ENCODE measurements at places on chromosomes 4 and X.

GRCh38 chrX:54529552-54530356 is at the start of gene GNL3L:
GNL3L (plus strand) TSS chrX:54530219; CDS start chrX:54532567, 2,348 bp downstream.
- peak; percentile 78 for DNase-seq

DNA sequence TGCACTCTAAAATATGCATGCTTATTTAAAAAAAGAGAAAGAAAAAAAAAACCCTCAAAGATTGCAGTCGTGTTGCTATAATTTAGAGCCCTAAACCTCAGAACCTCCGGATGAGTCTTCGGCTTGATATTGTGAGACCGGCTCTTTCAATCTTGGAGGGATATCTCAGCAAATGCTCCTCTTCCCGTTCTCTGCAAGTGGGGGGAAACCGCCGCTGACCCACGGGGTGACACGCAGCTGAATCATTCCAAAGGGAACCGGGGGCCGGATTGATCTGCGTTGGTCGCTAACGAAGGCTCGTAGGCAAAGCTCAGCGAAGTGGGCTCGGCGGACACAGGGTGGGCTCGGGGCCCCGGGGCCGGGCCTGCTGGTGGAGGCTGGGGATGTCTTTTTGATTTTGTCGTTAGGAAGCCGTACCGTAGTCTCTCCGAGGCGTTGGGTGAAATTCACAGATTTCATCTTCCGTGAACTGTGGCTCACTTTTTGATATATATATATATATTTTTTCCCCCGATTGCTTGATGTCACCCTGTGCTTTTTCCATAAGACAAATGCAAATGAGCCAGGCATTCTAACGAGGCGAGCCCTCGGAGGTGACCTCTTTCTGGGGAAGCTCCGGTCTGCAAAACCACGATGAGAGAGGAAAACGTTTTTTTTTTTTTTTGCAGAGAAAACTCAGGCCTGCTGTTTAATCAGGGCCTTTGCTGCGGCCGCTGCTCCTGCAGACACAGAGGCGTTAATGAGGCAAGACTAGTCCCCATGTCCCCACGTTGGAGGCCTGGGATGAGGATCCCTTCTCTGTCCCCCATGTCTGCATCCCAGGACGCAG is 110.7 kb upstream of the PPP2R3B start:
- no peak for DNase-seq

DNA sequence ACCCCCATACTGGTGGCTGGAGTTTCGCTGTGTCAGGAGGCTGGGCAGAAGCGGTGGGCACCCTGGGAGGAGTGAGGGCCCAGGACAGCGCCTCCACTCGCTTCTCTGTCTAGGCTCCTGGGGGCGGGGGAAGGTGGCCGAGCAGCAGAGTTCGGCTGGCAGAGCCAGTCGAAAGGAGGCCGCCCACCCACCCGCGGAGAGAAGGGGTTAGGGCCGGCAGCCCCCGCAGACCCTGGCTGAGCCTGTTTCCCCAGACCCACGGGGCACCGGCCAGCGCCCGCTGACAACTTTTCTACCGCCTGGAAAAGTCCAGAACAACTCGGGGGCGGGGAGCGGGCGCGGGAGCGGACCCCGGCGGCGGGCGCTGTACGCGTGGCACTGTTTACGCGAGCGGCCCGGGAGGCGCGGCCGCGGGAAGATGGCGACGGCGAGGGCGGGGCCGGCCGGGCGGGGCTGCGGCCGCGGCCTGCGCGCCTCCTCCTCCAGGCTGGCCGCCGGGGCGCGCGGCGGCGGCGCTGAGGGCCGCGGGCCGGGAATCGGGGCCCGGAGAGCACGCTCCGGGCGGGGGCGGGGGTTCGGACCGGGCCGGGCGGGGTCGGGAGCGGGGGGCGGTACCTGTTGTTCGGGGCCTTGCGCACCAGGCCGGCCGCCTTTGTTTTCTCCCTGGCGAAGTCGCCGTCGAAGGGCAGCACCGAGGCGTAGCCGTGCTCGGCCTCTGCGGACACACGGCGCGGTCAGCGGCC is 628 bp downstream of the MXD4 start:
- DNase-seq, result no peak

GRCh38 chr4:56575820-56576429 is 70.3 kb downstream of the ARL9 start:
- DNase-seq, result peak; percentile 39

DNA sequence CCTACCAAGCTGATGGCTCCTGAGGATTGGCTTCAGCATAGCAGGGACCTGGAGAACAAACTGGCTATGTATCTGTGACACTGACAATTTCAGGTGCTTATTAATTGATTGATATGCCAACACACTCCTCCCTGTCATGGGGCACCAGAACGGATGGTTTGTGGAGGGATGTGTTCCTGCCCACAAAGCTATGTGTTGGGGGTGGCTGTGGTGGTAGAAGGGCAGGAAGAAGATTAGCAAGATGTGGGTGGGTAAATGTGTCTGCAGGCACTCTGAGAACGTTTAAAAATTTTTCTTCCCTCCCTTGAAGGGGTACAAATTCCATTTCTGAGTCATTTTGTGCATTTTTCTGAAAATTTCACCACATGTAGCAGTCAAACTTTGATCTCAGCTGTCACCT is 55.0 kb upstream of the SCML1 start:
- peak; percentile 58 for DNase-seq

DNA sequence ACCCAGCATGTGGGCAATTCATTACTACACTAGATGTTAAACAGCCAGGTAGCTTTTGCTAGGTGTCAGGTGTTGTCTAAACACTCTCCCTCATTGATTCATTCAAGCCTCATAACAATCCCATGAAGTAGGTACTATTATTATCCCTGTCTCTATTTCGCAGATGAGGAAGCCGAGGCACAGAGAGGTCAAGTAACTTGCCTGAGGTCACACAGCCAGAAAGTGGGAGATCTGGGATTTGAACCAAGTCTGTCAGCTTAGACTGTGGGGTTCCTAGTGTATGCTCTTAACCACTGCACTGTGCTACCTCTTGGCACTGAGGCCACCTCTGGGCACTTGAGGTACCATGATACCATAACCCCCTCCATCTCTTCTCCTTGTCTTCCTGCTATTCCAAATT is 17.4 kb upstream of the XPNPEP2 start:
- DNase-seq, result no peak

DNA sequence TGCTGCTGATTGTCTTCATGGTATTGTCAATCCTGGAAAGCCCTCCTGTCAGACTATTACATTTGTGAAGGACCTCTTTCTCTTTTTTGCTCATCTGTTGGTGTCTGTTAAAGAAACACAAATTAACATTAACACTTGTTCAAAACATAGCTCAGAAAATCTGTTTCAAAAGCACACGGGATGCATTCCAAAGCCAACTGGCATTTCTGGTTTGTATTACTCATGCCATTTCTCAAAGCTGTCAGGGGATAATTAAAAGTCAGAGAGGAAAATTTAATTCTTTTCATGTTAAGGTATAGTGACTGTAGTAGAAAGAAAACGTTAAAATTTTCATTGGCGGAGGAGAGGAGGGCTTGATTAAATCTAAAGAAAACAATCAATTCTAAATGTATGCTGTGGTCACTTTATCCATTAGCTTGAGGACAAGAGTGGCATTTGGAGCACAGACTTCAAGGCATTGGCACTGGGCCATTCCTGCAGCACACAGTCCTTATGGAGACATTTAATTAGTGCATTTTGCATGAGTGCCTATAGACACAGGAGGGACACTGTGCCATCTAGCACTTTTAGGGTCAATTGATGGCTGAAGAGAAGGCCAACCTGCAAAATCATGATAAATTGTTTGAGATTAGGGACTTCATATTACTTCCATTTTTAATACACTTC is 21.2 kb upstream of the GLRA2 start:
- no peak for DNase-seq

- DNase-seq, result no peak
Measured at GRCh38 chr4:94959307-94959706, 201.6 kb downstream of the BMPR1B start.

- DNase-seq, result peak; percentile 90
Measured at GRCh38 chr4:108107729-108108382, 60.9 kb downstream of the LEF1 start.

- no peak for DNase-seq
Measured at GRCh38 chrX:7378406-7378805, 230.5 kb upstream of the PUDP start.

DNA sequence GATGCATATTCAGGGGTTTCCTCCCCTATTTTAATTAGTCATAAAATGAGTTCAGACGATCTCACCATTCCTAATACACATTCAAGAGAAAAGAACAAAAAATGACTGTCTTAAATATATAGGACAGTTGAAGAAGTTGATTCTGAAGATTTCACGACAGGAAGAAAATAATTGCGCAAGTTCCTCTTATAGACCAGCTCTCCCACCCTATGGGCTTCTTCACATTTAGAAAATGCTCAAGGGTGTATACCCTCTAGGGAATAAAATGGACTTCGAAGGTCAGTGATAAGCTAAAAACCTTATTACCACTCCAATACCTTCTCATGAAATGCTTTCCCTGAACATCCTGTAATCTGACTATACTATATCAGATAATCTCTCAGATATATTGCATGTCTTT is 149.2 kb upstream of the TEX13C start:
- DNase-seq, result no peak

GRCh38 chr4:26065833-26066232 is 151.8 kb downstream of the SMIM20 start:
- no peak for DNase-seq

DNA sequence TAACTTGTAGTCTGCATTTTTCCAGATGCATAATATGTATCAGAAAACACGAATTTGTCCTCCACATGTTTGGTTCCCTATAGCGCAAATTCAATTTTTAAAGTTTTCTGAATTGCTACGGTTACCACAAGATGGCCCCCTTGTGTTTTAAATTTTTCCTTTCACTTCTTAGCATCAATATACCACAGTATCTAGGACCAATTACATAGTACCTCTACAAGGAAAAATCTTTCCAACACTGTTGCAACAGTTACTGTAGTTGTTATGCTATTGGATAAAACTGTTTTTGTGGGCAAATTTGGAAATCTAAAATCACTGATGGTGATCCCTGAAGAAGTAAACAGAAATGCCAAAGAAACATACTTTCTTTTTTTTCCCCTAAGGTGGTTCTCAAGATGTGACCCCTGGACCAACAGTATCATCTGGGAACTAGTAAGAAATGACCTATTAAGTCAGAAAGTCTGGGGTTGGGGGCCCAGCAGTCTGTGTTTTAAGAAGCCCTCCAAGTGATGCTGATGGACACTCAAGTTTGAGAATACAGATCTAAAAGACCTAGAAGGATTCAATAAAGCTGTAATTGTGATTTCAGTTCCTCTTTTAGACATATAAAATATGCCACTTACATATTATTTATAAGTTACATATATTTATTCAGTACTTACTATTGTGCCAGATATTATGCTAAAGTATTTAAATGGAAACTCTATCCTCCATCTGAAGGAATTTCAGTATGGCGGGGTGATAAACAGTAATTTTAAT is 3.1 kb downstream of the ZGRF1 start:
- DNase-seq, result peak; percentile 28

GRCh38 chr4:89284828-89285227 is 22.8 kb downstream of the GPRIN3 start:
- DNase-seq, result no peak

DNA sequence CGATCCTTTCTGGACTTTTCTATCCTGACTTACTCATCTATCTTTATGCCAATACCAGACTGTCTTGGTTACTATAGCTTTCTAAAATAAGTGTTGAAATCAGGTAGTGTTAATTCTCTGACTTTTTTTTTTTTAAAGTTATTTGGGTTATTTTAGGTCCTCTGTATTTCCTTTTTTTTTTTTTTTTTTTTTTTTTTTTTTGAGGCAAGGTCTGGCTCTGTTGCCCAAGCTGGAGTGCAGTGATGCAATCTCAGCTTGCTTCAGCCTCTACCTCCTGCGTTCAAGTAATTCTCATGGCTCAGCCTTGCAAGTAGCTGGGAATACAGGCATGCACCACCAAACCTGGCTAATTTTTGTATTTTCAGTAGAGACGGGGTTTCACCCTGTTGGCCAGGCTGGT is 2.8 kb upstream of the NELFA start:
- no peak for DNase-seq

GRCh38 chrX:22248401-22248800 is 24.3 kb upstream of the CBLL2 start:
- DNase-seq, result no peak

GRCh38 chrX:110318664-110318968 is 731 bp upstream of the AMMECR1 start:
- DNase-seq, result no peak

- no peak for DNase-seq
Measured at GRCh38 chr4:89072921-89073320, 15.9 kb upstream of the FAM13A start.

DNA sequence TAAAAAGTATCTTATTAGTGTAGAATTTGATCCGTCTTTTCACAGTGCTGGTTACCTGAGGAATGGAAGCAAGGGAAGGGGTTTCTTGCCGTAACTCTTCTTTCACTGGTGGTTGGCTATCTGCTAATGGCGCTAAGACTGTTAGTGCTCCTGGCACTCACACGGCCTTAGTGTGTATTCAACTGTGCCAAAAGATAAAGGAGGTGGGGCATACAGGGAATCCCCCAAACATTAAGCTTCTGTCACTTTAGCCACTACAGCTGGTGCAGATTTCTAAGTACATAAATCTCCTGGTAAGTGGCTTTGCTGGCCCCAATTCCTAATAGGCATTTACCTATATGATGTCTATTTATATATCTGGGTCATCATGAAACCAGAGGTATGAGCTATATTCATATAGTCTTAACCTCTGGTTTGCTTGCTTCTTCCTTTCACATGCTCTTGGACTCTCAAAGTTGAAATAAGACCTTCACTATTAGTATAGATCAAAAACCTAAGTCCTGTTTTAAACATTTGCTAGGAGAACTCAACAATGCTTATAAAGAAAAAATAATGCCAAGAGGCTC is 95.1 kb downstream of the TSPAN7 start:
- no peak for DNase-seq

- no peak for DNase-seq
Measured at GRCh38 chrX:151984328-151984727, 9.9 kb upstream of the GABRE start.

GRCh38 chrX:151983186-151983585 is 8.7 kb upstream of the GABRE start:
- no peak for DNase-seq

GRCh38 chrX:126847143-126847542 is 27.6 kb downstream of the PRR32 start:
- no peak for DNase-seq

DNA sequence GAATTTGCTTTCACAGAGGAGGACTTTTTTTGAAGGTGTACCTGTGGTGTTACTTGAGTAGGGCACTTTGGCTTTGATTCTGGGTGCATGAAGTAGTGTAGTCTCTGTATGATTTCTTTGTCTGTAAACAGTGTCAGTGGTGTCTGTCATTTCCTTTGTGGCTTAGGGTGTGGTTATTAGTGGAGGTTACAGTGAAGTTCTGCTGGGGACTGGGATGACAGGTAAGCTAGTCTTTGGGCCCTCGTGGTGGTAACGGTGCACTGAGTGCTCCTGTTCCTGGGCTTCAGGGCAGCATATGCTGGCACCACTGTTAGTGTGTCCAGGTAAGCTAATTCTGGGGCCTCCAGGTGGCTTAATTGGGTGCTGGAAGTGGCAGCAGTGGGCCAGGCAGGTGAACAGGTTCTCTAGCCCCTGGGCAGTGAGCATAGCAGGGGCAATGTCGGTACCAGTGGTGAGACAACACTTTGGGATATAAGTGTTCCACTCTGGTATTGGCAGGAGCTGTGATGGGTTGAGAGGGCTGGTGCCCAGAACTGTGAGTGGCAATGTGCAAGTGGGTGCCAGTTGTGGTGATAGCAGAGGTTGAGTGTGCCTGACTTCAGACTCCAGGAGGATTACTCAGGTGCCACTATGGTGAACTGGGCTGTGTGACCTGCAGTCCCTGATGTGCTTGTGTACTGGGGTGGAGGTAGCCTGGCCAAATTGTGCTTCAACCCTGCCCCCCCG is 26.0 kb upstream of the VSIG1 start:
- DNase-seq, result no peak

All from Jurkat, Clone E6-1 (cell line).